ENCODE measurements at places on chromosomes 7 and 10.

DNA sequence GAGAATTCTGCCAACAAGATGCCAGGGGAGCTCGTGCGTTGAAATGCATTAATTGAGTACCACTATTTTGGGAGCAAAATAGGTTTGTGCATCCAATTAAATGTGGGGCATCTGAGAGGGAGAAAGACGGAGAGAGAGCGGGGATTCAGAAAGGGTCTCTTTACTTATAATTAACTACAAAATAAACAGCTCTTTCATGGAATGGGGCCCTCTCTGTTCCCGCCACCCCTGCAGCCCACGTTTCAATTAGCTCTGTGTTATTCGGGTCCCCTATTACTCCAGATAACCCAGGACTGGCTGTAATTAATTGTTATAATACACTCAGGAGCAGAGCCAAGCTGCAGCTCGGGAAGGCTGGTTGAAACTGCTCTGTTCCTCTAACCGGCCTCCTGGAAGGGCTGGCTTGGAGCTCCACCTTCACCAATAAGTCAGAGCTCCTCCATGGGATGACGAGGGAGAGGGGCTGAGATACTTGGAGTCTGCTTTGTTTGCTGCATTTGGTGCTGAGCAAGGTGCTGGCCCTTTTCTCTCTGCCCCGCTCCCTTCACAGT, 67.8 kb downstream of the CARD11 start:
- no peak for DNase-seq

GRCh38 chr10:78176320-78177317, 143.0 kb downstream of the RPS24 start:
- no peak for DNase-seq

GRCh38 chr10:1058017-1058416, 1.8 kb downstream of the WDR37 start:
- no peak for DNase-seq

DNA sequence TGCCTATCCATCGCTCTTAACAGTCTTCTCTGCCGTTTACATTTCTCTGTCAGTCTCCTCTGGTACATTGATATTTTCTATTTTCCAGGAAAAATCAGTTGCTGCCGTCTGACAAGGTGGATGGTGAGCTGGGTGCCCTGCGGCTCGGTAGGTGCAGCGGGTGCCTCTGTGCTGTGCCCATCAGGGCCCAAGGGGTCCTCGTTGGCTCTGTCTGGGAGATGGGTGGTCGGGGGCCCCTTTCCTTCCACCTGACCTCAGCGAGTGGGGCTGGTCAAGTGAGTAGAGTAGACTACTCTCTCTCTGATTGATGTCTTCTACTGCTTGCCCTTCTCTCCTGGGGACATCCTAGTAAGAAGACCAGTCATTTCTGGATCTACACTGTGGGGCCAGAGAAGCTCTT, 57.4 kb downstream of the MINDY4 start:
- no peak for DNase-seq

GRCh38 chr7:6294839-6295238, 22.4 kb upstream of the CYTH3 start:
- DNase-seq, result no peak

GRCh38 chr7:157464971-157465886, 128.4 kb downstream of the DNAJB6 start:
- no peak for DNase-seq

GRCh38 chr7:71615017-71615416, 483.1 kb downstream of the GALNT17 start:
- DNase-seq, result no peak

GRCh38 chr10:45425621-45426563, 51.9 kb downstream of the ALOX5 start:
- no peak for DNase-seq

DNA sequence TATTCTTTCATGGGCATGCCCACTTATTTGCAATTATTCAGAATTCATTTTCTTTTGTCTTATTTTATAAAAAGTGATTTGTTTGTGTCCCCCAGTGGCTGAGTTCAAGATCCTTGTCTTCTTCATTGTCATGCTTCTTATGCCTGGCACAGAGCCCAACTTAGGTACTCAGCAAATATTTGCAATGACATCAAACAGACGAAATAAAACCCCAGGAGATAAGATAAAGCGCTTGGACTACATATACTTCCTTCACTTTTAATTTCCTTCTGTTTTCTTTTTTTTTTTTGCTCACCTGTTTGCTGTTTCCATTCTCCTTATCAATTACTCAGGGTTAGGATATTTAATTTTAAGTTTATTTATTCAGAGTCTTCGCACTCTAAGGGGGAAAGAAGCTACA, 225.0 kb downstream of the SDHAF3 start:
- no peak for DNase-seq

DNA sequence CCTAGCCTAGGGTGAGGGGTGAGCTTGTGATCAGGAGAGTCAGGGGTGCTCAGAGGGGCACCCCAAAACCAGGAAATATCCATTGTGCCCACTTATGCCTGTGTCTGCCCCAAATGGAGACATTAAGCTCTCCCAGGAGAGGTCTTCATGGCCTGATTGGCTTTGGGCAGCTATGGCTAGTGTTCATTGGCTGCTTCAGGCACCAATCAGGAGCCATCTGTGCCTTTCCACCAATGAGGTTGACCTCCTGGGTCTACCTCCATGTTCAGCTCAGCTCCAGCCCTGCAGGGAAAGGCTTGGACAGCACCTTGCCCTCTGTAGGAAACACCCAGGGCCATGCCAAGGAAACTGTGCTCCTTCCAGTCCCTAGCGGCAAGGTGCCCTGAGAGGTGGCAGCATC, 23.9 kb upstream of the HSPB1 start:
- no peak for DNase-seq

DNA sequence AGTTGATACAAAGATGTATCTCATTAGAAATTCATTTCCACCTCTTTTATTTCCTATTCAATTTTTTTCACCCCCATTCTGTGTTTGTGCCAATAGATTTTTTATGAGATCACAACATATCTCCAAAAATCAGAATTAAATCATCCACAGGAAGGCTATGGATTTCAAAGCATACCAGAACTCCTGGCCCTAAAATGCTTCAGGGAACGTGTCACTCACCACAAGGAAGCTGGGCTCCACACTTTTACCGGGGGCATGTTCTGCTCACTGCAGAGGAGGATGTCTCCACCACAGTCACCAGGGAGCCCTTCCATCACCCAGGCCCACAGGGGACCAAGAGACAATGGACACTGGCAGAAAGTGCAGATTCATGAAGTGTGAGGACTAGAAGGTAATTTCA, 456.8 kb downstream of the KCNMA1 start:
- DNase-seq, result no peak

All from effector CD4-positive, alpha-beta T cell (primary cell).